ENCODE measurements at places on chromosomes 2 and 18.

GRCh38 chr18:35306588-35307250 lies 16.7 kb upstream of the ZSCAN30 start:
- no peak for DNase-seq

DNA sequence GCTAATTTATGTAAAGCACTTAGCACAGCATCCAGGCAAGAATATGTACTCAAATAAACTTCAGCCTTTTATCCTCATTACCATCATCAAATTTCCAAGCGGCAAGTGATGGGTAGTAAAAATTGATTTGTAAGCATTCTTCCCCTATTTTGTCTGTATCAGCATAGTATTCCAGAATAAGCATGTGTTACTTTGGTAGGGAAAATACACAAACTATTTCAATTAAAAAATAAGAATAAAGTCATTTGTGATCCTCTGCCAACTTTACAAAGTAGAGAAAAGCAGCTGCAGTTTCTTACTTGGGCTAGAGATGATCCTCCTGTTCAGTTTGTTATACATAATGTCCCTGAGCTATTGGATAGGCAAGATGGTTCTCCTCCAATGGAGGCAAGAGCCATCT lies 493.2 kb downstream of the ZEB2 start:
- DNase-seq, result no peak

DNA sequence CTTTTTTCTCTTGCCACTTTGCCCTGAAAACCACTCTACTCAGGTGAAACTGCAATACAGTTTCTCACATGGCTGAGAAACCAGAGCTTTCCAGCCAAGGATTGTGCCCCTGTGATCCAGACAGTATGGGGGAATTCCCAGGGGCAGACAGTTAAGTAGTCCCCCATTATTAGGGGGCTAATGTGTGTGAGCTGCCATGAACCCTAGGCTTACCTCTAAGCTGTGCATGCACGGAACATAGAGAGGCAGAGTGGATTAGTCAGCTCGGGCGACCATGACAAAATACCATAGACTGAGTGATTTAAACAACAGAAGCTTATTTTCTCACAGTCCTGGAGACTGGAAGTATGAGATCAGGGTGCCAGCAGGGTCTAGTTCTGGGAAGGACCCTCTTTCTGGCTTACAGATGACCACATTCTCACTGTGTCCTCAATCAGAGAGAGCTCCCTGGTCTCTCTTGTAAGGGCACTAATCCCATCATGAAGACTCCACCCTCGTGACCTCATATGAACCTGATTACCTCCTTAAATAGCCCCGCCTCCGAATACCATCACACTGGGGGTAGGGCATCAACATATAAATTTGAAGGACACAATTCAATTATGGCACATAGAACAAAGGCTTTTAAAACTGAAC lies 215.1 kb downstream of the EIPR1 start:
- no peak for DNase-seq

DNA sequence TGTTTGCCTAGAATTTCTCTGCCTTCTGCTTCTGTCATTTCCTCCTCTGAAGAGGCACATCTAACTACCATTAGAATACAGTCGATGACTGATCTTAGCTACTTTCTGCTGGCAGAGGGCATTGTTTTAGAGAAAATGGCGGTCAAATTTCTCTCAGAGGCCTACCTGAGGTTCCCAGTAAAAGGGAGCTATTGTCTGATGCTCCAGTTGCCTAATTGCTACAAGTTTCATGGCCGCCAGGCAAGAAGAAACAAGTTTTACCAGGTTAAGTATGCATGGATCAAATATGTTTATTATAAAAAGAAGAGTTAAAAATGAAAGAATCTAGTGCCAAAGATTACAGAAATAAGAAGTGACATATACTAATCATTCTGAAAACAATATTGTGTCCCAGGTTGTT lies 416.6 kb downstream of the DSC3 start:
- DNase-seq, result no peak

DNA sequence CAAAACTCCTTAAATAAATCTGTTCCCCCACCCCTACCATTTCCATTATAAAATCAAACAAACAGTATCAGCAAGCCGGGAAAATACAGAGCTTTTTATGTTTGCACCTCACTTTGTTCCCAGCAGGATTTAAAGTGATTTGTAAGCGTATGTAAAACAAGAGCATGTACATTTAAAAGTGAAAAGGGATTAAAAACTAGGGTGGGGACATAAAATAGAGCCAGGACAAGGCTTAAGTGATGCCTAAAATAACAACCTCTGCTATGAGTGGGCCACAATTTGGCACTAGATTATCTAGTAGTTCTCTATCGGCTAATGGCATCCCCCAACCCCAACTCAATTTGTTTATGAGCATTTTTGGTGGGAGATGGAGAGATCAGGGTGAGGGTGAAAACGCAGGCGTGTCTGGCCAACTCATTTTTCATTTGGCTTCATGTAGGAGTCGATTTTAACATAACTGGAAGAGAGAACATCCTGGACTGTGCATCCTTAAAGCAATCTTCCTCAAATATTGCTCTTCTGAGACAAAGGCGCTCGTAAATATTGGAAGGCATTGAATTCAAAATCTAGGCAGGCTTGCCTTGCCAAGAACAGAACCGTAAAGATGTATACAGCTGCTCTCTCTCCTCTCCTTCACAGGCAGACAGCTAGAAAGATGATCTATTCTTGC lies 34.5 kb upstream of the TSPYL6 start:
- DNase-seq, result no peak

GRCh38 chr2:128602699-128603101 lies 284.0 kb upstream of the HS6ST1 start:
- DNase-seq, result no peak

DNA sequence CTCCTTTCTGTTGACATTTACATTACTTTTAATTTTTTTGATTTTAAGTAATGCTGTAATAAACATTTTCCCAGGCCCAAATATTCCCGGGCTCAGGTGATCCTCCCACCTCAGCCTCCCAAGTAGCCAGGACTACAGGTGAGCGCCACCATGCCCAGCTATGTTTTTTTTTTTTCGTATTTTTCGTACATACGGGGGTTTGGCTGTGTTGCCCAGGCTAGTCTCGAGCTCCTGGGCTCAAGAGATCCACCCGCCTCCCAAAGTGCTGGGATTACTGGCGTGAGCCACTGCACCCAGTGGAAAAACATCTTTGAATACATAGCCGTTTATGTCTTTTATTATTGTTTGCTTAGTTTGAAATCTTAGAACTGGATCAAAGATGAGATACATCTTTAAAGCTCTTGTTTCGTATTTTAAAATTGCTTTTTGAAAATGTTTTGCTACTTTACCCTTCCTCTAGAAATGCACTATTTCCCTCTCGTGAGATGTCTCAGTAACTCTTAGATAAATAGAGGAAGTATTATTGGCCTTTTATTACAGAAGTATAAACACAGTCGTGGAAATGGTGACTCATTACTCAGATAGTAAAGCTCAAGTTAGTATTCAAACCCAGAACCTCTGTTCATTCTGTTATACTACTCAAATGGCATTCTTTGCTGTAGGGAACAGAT lies 2.4 kb downstream of the SMCHD1 start:
- no peak for DNase-seq

DNA sequence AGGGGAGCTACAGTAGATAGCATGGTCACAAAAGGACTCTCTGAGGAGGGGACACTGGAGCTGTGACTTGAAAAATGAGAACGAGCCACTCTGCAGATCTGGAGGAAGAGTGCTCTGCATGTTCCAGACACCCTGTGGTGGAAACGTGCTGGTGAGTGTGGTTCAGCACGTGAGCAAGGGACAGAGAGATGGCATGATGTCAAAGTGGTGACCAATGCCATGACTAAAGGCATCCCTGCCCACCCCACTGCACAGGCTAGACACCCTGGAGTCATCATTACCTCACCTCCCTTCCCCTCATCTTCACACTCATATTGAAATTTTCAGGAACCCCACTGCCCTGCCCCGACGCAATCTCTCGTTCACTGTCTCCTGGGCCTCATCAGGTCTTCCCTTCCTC lies 56.5 kb downstream of the SLC4A5 start:
- DNase-seq, result no peak

- DNase-seq, result no peak
These were observed 41.7 kb upstream of the EFEMP1 start for GRCh38 chr2:55965276-55965675.

GRCh38 chr18:61541673-61542072 lies 208.4 kb downstream of the CDH20 start:
- no peak for DNase-seq

DNA sequence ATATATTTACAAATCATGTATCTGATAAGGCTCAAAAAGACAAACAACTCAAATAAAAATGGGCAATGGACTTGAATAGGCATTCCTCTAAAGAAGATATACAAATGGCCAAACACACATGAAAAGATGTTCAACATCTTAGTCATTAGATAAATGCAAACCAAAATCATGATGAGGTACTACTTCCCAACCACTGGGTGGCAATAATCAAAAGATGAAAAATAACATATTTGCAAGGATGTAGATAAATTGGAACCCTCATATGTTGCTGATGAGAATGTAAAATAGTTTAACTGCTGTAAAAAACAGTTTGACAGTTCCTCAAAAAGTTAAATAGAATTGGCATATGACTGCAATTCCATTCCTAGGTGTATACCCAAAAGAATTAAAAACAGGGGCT lies 132.3 kb downstream of the TTC32 start:
- no peak for DNase-seq

DNA sequence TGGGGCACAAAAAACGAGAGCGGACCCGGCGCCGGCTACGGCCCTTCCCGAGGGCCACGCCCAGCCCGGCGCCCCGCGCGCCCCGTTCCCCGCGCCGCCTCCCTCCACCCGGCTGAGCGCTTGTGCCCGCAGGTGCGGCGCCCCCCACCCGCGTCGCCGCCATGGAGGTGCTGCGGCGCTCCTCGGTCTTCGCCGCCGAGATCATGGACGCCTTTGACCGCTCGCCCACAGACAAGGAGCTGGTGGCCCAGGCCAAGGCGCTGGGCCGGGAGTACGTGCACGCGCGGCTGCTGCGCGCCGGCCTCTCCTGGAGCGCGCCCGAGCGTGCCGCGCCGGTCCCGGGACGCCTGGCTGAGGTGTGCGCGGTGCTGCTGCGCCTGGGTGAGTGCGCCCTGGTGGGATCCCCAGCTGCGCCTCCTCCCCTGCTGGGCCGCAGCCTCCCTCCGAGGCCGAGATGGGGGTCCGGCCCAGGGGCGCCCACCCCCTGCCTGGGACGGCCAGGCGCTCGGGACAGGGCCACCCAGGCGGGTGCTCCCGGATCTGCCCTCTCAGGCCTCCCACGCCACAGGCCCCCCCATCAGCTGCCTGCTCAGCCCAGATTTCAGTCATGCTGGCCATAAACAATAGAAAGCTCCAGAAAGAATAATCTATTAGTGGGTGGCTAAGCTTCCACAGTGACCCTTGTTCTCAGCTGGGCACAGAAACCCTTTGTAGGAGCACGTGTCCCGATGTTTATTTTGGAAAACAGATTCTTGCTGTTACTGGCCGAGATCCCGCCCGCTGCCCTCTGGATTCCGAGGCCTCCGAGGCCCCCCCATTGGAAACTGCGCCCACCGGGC lies 997 bp downstream of the BOK start:
- DNase-seq, result no peak

- no peak for DNase-seq
These were observed 230.9 kb downstream of the RBM43 start for GRCh38 chr2:151030663-151031230.

- no peak for DNase-seq
These were observed 216.1 kb downstream of the HAUS1 start for GRCh38 chr18:46320297-46320696.

- DNase-seq, result no peak
These were observed 331.1 kb upstream of the SLC14A2 start for GRCh38 chr18:45284174-45284573.

GRCh38 chr2:239192456-239192855 lies 208.4 kb downstream of the HDAC4 start:
- no peak for DNase-seq

DNA sequence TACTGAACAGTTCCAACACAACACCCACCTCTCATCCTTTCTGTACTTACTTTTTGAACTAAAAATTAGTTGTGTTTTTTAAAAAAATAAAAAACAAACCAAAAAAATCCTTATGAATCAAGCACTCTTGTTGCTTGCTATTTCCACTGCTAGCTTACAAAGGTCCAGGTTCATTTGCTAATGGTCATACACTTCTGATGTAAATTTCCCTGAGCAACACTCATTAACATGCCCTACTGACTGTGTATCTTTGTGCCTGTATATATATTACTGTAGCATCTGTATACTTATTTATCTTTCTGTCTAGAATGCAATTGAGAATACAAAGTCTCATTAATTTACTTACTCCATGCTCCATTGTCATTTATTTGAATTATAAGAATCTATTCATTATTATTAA lies 30.3 kb upstream of the IKZF2 start:
- DNase-seq, result no peak

DNA sequence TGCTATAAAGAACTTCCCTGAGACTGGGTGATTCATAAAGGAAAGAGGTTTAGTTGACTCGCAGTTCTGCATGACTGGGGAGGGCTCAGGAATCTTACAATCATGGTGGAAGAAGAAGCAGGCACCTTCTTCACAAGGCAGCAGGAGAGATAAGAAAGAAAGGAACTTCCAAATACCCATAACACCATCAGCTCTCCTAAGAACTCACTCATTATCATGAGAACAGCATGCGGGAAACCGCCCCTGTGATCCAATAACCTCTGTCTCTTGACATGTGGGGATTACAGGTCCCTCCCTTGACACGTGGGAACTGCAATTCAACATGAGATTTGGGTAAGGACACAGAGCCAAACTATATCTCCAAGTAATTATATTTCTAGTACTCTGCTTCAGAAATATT lies 163.8 kb upstream of the CDH20 start:
- DNase-seq, result no peak

DNA sequence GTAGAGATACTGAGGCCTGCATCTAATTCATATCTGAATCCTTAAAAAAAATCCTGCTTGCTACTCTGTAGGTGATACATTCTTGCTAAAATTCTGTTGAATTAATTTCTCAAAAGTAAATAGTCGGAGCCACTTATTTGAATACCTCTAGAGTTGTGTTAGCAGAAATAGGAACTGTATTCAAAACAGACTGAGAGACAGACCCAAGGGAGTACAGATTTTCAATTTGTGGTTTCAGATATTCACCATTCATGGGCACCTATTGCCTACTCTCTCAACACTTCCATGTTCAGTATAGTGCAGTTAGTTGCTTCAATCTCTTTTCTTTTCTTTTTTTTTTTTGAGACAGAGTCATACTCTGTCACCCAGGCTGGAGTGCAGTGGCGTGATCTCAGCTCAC lies 46.6 kb upstream of the CTLA4 start:
- DNase-seq, result no peak

DNA sequence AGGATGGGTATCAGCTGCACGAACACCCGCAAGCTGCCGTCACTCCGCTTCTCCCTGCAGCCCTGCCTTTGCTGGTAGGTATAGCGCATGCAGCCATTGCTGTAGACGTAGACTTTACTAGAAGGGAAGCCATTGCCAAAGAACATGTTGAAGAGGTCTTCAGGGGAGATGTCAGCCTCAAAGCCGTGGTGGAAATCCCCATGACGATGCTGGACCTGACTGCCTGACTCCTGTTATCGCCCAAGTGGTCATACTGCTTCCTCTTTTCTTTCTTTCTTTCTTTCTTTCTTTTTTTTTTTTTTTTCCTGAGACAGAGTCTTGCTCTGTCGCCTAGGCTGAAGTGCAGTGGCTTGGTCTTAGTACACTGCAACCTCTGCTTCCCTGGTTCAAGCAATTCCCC lies 68.7 kb upstream of the SPRED2 start:
- no peak for DNase-seq

- no peak for DNase-seq
These were observed 1.1 kb downstream of the COLEC11 start for GRCh38 chr2:3595985-3596384.

GRCh38 chr18:58733866-58734265 lies 62.6 kb downstream of the MALT1 start:
- DNase-seq, result no peak

- DNase-seq, result no peak
These were observed 48.0 kb downstream of the ARHGAP15 start for GRCh38 chr2:143177096-143177786.

Measured in NCI-H1105 (cell line).